ENCODE measurements at places on chromosomes 2 and 18.

DNA sequence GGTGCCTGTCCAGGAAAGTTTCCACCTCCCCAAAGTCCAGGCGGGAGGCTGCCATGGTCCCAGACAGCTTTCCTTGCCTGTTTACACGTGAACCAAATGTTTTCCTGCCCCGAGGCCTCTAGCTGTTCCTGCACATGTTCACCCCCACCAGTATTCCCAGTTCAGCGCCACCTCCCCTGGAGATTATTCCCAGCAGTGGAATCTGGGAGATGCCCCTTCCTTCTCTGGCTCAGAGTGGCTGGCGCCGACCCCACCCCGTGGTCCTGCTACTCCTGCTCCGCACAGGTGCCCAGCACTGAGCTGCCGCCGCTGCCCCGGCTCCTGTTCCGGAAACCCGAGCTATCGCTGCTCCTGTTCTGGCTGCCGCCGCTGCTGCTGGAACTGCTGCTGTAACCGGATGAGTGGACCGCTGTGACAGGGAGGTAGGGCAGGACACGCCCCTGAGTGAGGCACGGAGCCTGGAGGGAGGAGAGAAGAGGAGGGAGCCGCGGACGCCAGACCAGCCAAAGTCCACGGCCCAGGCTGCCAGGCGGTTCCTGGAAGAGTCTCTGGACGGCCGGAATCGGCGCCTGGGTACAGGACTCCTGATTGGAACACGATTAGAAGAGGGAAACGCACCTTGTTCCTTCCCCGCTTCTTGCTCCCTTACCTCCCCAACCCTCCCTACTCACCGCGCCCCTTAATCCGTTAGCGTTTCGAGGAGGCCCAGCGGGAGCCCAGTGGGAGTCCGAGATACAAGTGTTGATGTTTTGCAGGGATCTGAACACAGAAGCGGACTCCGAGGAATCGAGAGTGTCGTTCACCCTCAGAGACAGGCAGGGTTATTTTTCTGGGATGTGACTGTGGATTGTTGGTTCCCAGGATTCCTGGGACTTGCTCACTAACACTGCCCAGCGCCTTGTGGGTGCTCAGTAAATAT lies at the start of gene PDE11A:
TSS of gene PDE11A (minus strand) at position 395 of the 919 bp plus-strand sequence. CDS start at position 55, 340 bp downstream.
- DNase-seq: peak; percentile 83

GRCh38 chr2:207847807-207848544 lies 78.3 kb upstream of the FZD5 start:
- no peak for DNase-seq

DNA sequence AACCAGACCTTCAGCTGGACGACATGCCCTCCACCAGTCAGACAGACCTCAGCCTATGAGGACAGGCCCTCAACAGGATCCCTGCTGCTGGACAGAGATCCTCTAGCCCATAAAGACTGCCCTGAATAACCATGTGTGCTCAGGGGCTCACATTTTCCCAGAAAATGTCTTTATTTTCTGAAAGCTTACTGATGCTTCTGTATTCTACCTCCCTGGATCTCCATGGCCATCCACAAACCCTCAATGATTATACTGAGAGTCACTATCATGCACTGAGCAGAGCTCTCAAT lies 1.8 kb upstream of the PTPN18 start:
- no peak for DNase-seq

GRCh38 chr2:122273785-122274419 lies 518.5 kb downstream of the TSN start:
- DNase-seq: no peak

GRCh38 chr2:61443342-61444041 lies 27.4 kb downstream of the USP34 start:
- DNase-seq: no peak

DNA sequence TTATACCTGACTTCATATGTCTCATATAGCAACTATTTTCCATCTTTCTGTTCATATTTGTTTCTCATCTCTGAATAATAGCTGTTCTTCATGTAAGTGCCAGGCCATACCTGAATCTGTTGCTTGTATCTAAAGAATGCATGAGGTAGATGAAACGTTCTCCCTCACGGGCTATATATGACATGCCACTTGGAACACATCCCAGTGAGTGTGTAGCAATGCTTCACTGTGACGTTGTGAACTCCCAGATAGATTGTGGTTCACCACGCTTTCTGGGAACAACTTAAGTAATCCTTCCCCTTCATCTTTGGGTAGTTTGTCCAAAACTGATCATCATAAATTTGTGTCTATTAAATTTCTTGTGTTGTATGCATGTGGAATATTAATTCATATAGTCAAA lies 60.1 kb downstream of the RDH14 start:
- DNase-seq: no peak

DNA sequence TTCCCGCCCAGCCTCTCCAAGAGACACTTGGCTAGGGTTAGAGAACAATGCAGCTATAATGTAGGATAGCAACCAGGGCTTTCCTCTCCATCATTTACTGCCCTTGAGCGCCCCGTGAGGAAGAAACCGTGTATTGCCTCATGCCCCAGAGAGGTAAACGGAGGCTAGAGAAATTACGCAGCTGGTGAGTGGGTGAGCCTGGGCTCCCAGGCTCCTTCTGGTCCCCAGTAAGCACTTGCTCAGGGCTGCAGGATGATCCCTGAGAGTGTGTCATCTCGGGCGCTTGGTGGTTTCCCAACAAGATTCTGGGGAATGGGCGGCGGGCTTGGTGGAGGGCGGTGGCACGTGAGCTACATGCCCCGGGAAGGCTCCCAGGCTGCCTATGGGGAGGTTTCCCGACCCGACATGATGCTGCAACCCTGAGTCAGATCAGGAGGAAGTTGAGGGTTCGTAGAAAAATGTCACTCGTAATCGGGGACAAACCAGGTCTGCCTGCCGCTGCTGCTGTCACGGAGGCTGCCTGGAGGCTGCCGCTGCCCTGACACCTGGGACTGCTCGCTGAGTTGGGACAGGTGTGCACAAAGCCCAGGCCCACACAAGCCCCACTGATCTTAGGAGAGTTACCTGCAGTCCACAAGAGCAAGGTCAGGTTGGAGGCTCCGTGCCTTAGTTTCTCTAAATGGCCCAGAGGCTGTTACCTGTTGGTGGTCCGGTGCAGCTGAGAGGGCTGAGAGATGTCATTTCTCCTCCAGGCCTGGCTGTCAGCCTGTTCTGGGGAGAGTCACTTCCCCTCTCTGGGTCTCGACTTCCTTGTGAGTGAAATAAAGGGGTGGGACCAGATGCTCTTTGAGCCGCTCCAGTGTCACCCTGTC lies at the start of gene GPR55:
TSS of gene GPR55 (minus strand) at position 773 of the 872 bp plus-strand sequence. CDS start 14,280 bp downstream, outside the sequence.
- DNase-seq: no peak

DNA sequence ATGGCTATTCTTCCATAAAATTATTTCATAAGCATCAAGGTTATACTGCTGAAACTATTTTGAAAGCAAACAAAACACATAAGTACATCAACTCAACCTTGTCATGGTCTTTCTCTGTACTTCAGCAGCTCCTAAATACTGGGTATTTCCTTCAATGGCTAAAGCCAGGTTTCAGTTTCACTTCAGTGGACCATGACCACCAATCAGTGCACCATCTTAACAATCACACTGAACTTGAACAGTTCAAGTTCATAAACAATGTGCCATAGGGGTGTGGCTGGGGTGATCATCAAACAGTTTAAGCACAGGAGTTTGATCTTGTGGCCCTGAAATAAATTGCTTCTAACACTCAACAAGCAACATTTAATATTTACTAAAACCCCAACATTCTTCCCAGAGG lies 124.1 kb upstream of the FIGN start:
- no peak for DNase-seq

DNA sequence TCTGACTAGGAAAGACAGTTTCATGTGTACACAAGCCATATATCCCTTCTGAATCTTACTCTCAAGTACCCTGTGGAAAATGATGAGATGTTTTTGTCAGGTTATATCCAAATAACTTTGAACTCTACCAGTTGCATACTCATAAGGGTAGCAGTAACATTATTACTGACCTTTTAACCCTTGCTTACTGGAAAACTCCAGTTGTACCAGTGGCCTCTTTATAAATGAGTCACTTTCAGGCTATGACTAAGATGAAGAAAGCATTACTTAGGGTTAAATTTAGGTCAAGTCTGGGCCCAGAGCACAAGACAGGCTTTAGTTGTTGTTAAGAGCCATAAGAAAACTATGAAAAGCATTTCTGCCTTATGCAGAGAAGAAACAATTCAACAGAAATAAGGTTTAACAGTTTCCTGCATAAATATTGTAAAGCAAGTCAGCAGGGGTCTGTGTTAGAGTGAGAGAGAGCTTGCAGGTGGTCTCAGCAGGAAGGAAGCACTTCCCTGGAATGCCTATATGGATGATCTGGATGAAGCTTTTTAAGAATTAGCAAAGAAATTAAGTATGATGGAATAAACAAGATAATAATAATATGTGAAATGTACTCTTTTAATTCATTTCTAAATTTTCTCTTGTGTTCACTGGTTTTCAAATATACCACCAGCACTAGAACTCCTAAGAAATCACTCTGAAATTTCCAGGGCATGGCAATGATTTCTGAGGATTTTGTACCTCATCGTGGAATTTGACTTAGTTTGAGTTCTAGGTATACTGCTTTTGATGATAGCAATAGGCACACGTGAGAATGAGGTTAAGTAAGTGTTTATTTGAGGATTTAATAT lies 126.6 kb downstream of the UBE2E3 start:
- DNase-seq: peak; percentile 22

- no peak for DNase-seq
Measured at GRCh38 chr2:237743561-237744269, 54.9 kb upstream of the RBM44 start.

- peak; percentile 31 for DNase-seq
Measured at GRCh38 chr2:181467966-181468707, 11.0 kb downstream of the ITGA4 start.

DNA sequence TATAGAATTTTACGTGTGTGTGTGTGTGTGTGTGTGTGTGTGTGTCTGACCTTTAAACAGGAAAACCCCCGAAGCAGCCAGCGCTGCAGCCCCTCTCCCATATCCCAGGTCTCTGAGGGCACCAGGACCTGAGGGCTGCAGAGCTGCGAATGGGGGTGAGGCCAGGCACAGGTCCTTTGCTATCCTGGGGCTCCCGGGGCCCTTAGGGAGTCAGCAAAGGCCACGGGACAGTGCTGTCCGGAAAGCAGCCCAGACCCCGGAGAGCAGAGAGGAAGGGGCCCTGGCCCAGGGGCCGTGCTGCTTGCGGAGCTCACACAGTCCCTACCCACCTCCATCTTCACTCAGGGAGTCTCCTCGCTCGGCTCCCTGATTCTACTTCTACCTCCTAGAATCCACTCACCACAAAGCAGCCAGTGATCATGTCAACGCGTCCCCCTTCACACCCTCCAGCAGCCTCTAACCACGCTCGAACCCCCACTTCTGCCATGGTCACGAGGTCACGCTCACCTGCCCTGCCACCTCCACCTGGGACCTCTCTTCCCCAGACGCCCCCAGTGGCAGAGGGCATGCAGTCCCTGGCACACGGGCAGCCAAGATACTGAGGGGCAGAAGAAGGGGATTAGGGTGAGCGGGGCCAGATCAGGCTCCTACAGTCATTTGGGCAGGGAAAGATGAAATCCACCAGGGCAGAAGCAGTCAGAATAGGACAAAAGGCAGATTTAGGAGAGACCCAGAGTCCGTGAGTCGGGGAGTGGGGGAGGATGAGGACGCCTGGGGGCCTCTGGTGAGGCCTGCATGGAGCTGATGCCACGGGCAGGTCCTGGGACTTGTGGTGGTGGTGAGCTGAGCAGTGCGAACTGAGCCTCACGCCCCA lies 86.7 kb downstream of the USP40 start:
- no peak for DNase-seq

DNA sequence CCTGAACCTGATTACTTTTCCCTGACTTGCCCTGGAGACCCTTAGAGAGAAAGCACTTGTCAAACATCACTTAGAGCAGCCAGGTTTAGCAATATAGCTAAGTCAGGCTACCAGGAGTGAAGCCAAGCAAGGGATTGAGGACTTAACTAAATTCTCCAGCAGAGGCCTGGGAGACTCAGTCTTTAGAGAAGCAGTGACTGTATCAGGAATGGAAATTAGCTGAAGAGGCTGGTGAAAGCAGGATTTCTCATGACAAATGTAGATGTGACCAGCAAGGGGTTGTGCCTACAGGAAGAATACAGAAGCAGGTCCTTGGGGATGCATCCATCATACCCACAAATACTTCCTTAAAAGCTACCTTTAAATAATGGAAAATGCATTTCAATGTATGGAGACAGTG lies 368.9 kb upstream of the MEIS1 start:
- DNase-seq: no peak

DNA sequence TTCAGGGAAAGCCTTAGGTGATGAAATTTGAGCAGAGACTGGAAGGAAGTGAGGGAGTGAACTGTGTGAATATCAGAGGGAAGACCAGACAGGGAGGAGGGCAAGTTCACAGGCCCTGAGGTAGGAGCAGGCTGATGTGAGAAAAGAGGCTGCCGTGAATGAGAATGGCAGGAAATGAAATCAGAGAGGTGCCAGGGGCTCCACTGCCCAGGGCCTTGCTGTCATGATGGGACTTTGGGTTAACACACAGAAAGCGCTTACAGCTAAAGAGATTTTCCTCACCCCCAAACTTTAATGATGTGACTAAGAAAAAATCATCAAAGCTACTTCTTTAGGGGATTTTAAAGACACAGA lies 53.8 kb downstream of the MARCHF4 start:
- DNase-seq: no peak

- DNase-seq: no peak
Measured at GRCh38 chr2:26058390-26058789, 24.5 kb downstream of the RAB10 start.

DNA sequence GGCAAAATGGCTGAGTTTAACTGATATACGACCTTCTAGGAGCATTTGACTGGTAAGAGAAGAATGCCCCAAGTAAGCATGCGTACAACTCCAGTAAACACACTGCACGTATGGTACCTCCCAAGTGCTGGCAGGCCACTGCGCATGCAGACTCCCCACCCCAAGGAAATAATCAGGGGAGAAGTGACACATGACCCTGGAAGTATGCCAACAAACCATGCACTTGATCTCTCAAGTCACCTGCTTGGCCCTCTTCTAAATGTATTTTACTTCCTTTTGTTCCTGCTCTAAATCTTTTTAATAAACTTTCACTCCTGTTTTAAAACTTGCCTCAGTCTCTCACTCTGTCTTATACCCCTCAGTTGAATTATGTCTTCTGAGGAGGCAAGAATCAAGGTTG lies 129.8 kb upstream of the COL5A2 start:
- no peak for DNase-seq

GRCh38 chr18:41548521-41549260 lies 406.3 kb upstream of the PIK3C3 start:
- DNase-seq: no peak

GRCh38 chr18:44125446-44125845 lies 555.2 kb upstream of the SETBP1 start:
- no peak for DNase-seq
